ENCODE measurements at places on chromosomes 7 and 10.

- DNase-seq: no peak
Observed at GRCh38 chr10:132461103-132461682, 64.2 kb downstream of the PWWP2B start.

DNA sequence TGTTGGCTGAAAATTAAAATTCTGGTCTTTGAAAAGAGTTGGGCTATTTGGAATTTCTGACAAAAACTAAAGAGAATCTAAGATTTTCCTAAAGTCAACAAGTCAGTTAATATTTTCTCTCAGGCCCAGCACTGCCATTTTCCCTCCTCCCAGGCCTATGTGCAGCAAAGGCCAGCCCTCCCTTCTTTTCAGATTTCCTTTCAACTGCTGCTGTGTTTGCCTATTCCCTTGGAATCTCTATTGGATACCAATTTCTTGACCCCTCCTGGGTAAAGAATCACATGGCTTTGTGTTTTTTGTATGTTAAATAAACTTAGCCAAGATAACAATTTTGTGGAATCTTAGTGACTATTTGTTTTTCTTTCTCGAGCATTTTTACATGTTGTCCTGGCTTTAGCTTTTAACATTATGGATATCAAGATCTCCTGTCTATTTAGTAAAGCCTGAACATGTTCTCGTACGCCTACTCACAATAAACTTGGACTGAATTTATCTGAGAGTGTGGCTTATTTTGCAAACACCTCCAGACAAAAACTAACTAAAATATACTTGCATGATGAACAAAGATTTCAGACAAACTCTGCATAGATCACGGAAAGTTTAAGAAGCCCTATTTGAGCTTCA, 19.9 kb downstream of the MACC1 start:
- no peak for DNase-seq

DNA sequence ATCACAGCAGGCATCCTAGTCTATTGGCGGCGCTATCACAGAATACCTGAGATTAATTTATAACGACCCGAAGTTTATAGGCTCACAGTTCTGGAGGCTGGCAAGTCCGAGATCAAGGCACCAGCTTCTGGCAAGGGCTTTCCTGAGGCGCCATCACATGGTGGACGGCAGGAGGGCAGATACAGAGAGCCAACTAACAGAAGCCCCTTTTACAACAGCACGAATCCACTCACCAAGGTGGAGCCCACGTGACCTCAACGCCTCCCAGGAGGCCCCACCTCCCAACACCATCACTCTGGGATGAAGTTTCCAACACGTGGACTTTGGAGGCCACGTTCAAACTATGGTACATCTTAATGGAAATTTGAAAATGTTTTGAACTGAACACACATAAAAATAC, 255.3 kb downstream of the ELFN1 start:
- no peak for DNase-seq

DNA sequence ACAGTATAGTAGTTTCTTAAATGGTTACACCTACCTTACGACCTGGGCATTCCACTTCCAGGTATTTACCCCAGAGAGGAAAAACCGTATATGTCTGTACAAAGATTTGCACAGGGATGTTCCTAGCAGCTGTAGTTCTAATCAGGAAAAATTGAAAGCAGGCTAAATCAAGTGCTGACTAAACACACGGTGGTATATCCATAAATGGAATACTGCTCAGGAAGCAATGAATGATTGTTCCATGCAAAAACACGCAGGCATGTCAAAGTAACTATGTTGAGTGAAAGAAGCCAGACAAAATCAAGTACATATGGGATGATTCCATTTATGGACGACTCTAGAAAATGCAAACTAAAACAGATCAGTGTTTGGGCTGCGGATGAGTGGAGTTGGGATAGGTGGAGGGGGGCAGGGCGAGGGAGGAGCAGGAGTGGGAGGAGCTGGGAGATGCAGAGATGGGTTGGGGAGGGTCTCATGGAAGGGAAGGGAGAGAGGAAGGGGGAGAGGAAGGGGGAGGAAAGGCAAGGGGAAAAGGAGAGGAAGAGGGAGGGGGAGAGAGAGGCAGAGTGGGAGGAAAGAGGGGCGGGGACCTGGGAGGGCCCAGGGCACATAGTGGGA, 484 bp upstream of the MSRB2 start:
- no peak for DNase-seq

- no peak for DNase-seq
Observed at GRCh38 chr7:128215281-128215680, 25.8 kb upstream of the LEP start.

DNA sequence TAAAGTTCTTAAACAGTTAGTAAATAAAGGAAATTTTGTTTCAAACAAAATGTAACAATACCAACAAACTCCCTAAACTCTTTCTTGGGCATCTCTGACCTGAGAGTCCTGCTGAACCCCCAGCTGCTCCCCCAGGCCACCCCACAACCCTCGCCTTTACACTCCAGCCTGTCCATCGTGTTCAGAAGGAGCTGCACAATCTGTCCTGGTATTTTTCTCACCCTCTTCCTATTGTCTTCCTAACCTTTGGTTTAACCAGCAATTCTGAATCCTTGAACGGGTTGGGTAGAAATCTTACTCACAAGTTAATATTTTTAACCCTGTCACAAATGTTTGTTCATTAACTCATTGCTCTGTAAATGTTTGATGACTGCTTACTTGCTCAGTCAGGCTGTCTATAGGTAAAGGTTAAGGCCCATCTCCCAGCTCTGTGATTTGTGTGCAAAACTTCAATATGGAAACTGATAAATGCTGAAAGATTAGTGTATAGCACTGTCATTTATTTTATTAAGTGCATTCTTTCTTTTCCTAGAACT, 16.8 kb downstream of the SFRP4 start:
- DNase-seq: no peak
